ENCODE measurements at places on chromosomes 12 and 14.

- DNase-seq: no peak
Observed at GRCh38 chr12:41459906-41460214, 271.7 kb downstream of the PDZRN4 start.

DNA sequence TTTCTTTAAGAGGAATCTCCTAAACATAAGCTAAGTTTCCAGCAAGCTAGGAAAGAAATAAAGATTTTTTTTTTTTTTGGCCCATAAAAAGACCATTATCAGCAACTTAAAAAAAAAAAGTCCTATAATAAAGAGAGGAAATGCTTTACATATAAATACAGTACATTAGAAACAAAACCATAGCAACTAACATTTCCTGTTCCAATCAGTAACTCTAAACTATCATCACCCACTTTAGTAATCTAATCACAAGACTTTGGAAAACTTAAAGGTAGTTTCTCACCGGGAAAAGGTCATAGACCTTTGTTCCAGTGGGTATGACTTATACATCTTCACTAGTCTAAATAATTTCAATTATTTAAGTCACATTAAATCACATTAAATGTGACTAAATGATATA is 11.1 kb downstream of the SPTSSA start:
- no peak for DNase-seq

DNA sequence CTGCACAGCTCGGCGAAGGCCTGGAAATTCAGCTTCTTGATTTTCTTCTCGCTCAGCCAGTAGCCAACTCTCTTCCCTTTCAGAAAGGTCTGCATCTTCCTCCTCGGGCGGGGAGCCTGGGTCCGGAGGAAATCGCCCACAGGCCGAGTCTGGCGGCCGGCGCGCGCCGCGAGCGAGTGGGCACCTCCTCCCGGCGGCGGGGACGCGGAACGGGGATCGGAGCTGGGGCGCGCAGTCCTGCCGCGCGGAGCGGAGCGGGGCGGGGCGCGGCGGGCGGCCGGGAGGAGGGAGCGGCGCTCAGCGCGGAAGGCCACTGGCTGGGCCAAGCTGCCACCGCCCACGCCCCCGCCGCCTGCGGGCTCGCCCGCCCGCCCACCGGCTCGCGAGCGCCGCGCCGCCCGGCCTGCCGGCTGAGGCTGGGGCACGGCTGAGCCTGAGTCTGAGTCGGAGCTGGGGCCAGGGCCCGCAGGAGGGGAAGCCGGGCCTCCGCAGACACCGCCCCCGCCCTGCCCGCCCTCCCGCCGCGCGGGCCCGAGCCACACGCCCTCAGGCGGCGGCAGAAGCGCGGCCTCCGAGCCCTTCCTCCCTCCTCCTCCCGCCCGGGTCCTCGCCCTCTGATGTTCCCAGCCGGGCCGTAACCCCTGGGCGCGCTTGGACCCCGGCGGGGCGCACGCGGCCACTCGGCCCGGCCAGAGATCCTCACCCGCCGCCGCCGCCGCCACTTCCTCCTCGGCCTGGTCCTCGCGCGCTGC is 480 bp downstream of the ITPK1 start:
- DNase-seq: peak; percentile 81

GRCh38 chr14:98928418-98928817 is 343.6 kb downstream of the BCL11B start:
- DNase-seq: no peak

- no peak for DNase-seq
Observed at GRCh38 chr12:107332743-107333142, 239.4 kb upstream of the CRY1 start.

DNA sequence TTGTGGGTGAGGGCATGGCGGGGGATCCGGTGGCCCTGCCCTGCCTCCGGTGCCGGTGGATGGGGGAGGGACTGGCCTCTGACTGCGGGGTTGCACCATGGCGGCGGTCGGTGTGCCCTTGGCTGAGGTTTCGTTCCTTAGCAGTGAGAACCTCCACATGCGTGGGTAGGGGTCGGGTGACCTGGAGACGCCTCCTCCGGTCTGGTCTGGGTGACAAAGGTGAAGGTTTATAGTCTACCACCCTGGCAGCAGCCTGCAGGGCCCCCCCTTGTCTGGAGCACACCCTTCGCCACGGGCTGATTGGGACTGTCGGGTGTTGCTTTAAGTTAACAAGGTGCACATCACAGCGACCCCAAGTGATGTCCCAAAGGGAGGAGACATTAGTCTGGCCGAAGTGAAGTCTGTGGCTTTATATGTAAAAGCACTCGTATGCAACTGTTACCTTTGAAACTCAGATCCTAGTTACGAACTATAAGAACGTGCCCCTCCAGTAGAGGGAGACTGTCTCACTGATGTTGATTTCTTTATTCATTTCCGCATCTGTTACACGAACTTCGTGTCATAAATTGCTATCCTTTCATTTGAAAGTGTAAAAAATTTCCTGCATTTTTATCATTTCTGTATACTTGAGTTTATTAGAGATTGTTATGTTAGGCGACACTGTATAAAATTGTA is 74.4 kb downstream of the WDR20 start:
- no peak for DNase-seq

GRCh38 chr12:48901278-48901677 is 24.0 kb downstream of the FKBP11 start:
- peak; percentile 11 for DNase-seq

DNA sequence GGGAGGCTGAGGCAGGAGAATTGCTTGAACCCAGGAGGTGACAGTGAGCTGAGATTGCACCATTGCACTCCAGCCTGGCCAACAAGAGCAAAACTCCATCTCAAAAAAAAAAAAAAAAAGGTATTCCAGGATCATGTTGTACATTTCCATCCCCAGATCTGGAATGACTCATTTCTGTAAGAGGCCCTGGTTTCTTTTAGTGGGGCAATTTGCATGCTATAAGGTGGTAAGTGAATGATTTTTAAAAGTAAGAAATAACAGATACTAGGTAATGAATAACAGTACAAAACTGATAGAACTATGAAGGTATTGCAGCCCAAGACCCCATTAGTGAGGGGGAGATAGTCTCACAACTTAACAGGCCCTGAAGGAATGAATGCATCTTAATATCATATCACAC is 17.7 kb upstream of the ADCK1 start:
- DNase-seq: no peak
